Activated CD4-positive, alpha-beta T cell treated with anti-CD3 and anti-CD28 coated beads, Interleukin-2, amount 50 U/mL, for 24 hours (primary cell): ENCODE measurements at places on chromosomes 2 and 18.

DNA sequence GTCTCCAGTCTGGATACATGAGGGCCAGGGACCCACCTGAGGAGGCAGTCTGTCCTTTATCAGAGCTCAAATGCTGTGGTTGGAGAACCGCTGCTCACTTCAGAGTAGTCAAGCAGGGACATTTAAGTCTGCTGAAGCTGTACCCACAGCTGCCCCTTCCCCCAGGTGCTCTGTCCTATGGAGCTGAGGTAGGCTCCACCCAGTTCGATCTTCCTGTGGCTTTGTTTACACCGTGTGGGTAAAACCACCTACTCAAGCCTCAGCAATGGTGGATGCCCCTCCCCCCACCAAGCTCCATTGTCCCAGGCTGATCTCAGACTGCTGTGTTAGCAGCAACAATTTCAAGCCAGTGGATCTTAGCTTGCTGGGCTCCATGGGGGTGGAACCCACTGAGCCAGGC lies 731.4 kb upstream of the HS6ST1 start:
- no peak for DNase-seq

DNA sequence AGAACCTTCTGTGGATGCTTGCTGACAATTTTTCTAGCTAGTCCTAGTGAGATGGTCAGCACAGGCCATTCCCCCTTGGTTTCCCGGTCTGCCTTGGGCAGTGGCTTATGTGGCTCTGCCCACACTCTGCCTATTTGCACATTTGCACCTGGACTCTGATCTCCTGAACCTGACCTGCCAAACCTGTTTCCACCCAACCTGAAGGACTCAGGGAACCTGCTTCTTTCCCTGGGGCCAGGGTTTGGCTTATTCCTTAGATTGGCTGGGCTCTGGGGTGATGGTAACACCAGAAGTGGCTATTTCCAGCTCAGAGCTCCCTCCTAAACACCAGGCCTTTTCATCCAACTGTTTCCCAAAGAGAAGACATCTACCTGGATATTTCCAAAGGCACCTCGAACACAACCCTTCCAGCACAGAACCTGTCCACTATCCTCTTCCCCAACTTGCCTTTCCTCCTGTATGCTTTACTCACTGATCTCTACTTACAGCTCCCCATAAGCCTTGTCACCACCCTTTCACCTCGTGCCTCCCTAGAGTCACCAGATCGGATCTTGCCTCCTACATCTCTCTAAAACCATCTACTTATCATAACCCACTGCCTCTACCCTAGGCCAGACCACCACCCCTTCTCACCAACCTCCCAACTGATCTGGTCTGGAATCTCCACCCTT lies 5.8 kb upstream of the MTA3 start:
- DNase-seq: no peak

DNA sequence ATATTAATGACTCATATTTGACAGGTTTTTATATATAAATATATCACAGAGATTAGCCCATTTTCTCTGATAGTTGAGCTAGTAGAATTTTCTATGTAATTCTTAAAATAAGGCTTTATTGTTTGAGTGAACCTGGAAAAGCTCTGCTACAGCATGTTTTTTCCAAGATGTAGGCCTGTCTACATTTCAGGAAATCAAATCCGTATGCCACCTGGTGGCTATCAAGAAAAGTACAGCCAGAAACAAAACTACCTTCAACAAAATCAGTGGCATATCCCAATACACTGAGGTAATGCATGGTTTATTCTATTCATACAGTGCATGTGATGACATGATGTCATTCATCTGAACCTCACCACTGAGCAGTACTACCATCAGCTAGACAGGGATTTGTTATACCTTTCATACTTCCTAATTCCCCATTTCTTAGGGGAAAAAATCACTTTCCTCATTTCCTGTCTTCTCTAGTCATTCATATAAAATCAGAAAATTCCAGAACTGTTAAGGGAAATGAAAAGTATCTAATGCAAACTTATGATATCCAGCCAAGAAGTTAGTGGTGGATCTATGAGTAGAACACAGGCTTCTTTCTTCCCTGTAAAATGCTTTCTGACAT lies 310.4 kb upstream of the SYT4 start:
- no peak for DNase-seq

DNA sequence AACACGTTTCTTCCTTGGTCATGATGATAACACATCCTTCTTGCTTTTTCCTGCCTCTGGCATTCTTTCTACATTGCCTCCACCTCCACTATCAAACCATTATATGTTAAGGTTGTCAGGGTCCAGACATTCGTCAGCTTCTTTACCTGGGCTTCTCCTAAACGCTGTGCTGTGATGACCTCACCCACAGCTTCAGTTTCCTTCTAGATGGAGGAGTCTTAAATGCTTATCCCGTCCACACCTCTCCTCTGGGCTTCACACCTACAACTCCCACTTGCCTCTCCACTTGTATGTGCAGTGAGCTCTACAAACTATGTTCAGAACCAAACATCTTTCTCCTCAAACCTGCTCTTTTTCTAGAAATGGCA lies 666 bp upstream of the STAT1 start:
- DNase-seq: no peak

- DNase-seq: no peak
These were observed 82.1 kb downstream of the CDC42EP3 start for GRCh38 chr2:37589298-37589697.

GRCh38 chr18:12621742-12622306 lies 36.1 kb downstream of the SPIRE1 start:
- no peak for DNase-seq

GRCh38 chr2:64487256-64488049 lies 33.5 kb downstream of the LGALSL start:
- DNase-seq: no peak

- DNase-seq: no peak
These were observed 45.3 kb downstream of the SPATS2L start for GRCh38 chr2:200351815-200352214.

DNA sequence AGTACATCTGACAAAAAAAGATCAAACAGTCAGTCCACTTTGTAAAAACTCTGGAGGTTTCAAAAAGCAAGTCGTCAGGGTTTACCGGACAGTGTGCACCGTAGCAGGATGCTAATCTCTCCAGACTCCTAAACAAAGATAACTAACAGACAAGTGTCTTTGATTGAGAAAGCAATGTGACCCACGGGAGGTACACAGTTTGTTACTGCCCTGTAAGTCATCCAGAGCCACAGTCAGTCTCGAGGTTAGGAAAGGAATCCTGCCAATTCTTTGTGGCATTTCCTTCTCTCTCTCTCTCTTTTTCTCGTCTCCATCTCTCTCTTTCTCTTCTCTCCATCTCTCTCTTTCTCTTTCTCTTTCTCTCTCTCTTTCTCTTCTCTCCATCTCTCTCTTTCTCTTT lies 42.8 kb downstream of the LRRTM4 start:
- no peak for DNase-seq

- DNase-seq: no peak
These were observed 5.2 kb upstream of the SPAST start for GRCh38 chr2:32058130-32058529.

DNA sequence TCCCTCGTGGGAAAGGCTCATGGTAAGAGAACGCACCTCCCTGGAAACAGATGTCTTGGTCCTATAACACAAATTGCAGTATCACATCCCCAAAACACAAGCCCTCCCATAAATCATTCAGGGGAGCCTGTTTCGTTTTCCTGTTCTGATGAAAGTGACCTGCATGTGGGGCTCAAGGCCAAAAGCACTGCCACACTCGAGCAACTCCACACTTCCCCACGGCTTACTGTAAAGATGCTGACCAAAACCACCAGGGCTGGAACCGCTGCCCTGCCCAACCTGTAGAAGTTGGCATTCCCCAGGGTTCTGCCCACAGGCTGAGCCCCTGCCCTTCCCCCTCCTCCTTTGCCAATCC lies 139.7 kb downstream of the BCL11A start:
- no peak for DNase-seq

GRCh38 chr18:12074736-12075135 lies 18.9 kb upstream of the ANKRD62 start:
- DNase-seq: no peak

GRCh38 chr2:201118961-201119854 lies 3.2 kb downstream of the CFLAR start:
- DNase-seq: no peak

- no peak for DNase-seq
These were observed 312.7 kb downstream of the HRH4 start for GRCh38 chr18:24773101-24773500.

- no peak for DNase-seq
These were observed 153.9 kb upstream of the ERBB4 start for GRCh38 chr2:212692466-212692865.
